Neuronal stem cell (in vitro differentiated cells): ENCODE measurements at places on chromosomes 4 and X.

DNA sequence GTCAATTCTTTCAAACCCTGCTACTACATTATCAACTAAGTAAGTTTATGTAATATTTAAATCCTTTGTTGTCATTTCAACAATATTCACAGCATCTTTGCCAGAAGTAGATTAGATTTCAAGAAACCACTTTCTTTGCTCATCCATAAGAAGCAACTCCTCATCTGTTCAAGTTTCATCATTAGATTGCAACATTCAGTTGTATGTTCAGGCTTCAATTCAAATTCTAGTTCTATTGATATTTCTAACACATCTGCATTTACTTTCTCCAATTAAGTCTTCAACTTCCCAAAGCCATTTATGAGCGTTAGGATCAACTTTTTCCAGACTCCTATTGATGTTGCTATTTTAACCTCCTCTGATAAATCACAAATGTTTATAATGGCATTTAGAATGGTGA is 66.1 kb downstream of the BMP3 start:
- DNase-seq: no peak

- no peak for DNase-seq
These were observed 12.0 kb downstream of the SHOX start for GRCh38 chrX:642436-643240.

DNA sequence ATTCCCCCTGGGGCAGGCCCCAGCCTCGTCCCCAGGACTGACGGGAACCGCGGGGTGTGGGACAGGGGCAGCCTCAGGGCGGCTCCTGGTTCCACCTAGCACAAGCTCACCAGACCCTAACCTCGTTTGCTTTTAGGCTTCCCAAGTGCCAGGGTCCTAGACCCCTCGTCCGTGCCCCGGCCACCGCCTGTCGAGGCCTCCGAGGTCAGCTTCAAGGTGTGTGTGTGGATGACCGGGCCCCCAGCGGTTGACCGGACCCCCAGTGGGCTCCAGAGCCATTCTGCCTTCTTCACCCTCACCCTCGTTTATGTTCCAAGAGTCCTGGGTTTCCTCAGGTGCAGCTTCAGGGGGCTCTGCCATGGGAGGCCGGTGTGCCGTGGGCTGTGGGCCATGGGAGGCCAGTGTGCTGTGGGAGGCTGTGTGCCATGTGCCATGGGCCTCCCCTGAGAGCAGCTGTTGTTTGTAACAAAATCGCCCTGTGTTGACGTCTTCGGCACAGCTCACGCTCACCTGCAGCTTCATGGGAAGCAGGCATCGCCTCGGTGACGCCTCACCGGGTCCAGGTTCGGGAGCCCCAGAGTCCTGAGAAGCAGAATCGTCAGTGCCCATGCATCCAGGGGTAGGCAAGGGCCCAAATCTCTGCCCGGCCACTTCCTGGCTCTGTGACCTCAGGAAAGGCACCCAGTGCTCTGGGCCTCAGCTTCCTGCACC is 43.0 kb upstream of the HMX1 start:
- DNase-seq: no peak

DNA sequence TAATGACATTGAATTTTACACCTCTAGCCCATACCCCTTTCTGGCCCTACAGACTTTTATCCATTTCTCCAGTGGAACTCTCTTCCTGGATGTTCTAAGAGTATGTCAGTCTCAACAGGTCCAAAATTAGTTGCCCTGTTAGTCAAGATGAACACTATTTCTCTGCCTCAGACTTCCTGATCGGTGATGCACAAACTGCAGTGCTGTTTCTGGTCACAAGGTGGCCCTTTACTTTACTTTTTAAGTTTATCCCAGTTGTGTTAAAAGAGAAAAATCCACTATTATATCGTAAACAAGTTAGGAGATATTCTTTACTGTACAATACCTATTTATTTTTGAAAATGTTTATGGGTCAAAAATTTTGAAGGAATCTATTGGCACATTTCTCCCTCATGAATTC is 13.1 kb downstream of the TCEAL7 start:
- DNase-seq: no peak

DNA sequence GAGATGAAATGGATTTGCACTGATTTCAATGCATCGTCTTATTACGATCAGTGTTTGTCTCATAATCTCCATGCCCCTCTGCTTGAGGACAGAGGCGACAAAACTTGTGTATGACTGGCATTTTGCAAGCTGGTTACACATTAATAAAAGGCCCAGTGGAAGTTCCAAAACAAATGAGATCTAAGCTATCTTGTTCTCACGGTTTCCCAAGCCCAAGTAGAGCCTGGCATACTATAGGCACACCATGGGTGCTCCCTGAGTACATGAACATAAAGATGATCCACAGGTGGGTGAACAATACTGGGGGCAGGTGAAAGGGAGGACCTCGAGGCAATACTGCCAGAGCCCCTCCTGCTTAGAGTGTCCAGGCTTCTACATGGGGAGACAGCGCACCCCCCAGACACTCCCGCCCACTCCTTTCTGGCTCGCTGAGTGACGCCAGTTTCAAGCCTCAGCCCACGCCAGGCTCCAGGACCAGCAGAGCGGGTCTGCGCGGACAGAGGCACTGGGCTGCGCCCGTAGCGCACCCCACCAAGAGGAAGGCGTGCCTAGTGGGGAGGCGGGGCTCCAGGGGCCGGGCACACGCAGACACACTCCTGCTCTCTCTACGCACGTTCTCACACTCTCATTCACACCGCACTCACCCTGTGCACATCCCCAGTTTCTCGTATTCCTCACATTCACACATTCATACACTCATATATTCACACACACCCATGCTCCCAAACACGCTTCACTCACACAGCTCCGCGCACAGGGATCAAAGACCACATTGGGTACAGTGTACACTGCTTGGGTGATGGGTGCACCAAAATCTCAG is 8.9 kb upstream of the GSX2 start:
- DNase-seq: no peak

- DNase-seq: no peak
These were observed 104.9 kb downstream of the CHIC2 start for GRCh38 chr4:53959343-53960120.

DNA sequence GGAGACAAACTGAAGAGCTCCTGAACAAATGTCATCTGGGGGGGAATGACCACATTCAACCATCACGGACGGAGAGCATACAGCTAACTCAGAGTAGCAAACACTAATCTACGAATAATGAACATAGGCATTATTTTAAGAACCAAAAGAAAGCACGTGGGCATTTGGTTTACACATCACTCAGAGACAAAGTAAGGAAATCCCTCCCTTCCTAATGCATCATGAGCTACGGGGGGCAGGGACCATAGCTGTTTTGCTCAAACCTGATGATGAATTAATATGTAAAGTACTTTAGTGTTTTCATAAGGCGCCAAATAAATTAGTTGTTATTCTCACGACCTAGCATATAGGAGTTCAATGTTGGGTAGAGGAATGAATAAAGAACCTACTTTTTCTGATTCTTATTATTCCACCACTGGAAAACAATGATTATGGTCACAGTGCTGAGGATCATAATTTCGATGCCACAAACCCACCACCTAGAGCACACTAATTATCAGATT is 11.7 kb upstream of the TMEM156 start:
- no peak for DNase-seq

DNA sequence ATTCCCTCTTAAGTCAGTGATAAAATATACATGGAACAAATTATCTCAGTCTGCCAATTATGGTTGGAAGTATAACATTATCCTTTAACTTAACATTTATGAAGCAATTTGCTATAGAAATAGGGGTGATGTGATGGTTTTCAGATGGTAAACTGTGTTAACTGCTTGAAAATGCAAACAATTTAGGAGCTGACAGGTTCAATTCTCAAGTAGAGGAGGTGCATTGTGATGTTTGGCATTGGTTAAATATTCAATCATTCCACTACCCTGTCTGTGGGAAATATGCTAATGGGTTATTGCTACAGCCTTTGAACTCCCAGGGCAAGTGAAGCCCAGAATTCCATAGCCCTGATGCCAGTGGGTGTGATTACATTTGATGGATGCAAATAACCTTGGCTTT is 243.4 kb upstream of the GK2 start:
- DNase-seq: no peak

- DNase-seq: no peak
These were observed 977 bp downstream of the MAGEE1 start for GRCh38 chrX:76428243-76429130.
